ENCODE measurements at places on chromosomes 6 and 20.
A peak's percentile ranks its signal among the peaks of the same experiment; 100 is the strongest.

DNA sequence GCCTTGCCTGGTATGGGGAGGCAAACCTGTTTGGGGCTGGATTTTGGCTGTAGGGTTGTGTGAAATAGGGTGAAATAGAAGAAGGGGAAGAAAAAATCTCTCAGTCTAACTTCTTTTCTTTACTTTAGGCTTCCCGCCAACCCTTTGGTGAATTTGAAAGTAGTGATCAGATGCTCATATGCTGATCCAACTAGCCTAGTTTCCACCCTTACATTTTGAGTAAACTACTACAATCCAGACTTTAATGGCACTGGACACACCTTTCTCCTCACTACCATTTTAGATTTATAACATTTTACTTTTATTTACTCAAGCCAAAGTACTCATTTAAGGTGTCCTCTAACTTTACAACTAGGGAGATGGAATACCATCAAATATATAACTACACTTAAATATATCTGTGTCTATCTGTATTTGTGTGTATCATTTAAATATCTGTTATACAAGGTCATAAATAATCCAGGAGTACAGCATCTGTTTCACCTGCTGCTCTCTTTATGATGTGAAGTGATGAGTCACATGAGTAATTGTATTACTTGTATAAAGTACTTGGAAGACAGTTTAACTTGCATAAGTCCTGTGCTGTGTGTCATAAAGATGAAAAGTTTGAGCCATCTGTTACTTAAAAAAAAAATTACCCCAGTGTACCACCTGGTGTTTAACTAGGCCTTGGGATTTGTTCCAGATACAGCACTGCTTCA, 172.1 kb downstream of the CDKAL1 start:
- no peak for DNase-seq
- H3K36me3 ChIP-seq, result no peaks in the 10 kb centered on the region
- peaks cover 16% of the 10 kb centered on the region for H3K4me1 ChIP-seq
- no peak overlapping the region for H3K4me3 ChIP-seq
- H3K27ac ChIP-seq, result no peak overlapping the region

GRCh38 chr6:106927531-106928398, 46.8 kb downstream of the CD24 start:
- no peaks in the 10 kb centered on the region for H3K27me3 ChIP-seq
- H3K27ac ChIP-seq, result no peak overlapping the region
- no peak overlapping the region for H3K4me3 ChIP-seq

DNA sequence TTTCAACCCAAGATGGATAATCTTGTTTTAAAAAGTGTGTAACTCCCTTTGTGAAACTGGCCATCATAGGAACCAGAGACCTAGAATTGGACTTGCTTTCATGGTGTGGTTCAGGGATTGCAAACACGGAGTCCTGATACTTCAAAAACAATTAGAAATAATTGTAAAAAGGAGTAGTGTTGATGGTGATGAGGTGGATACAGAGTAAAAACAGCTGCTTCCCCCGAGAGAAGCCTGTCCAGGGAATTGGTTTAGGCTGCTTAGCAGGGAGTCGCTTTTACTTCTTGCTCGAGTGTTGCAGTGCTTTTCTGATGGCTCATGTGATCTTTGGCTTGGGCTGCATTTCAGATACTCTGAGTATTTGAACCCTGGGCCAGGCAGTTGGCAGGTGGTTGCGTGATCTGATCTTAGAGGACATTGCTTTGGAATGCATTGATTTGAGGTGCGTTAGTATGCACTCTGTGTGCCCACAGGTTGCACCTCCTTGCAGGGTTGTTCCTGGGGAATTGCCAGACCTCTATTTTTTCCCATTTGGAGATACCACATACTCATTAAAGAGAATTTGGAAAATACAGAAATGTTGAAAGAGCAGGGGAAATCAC, 19.5 kb downstream of the KIF3B start:
- H3K27ac ChIP-seq, result peak overlapping the region; percentile 53
- no peak for DNase-seq
- no peak overlapping the region for H3K4me3 ChIP-seq
- no peaks in the 10 kb centered on the region for H3K27me3 ChIP-seq
- H3K4me1 ChIP-seq, result peaks cover 38% of the 10 kb centered on the region
- H3K36me3 ChIP-seq, result no peaks in the 10 kb centered on the region

DNA sequence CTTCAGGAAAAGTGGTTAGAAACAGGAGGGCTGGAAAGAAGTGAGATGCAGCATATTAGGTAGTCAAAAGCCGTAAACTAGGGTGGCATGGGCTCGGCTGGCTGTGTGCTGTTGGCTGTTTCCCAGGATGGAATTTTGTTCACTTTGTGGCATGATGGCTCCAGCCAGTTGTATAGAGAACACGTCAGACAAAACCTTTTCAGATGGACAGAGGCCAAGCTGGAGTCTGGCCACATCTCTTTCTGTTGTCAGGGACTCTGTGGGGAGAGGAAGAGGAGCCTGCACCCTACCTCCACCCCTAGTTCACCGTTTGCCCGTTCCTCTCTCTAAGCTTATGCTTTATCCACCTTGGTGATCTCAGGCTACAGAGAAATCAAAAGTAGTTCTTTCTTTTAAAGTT, 22.0 kb downstream of the C6orf89 start:
- peaks cover 39% of the 10 kb centered on the region for H3K4me1 ChIP-seq
- no peaks in the 10 kb centered on the region for H3K27me3 ChIP-seq
- DNase-seq, result peak; percentile 68
- peak overlapping the region; percentile 83 for H3K27ac ChIP-seq
- no peak overlapping the region for H3K4me3 ChIP-seq

- H3K4me1 ChIP-seq, result no peaks in the 10 kb centered on the region
- no peaks in the 10 kb centered on the region for H3K36me3 ChIP-seq
- H3K4me3 ChIP-seq, result no peak overlapping the region
- no peaks in the 10 kb centered on the region for H3K27me3 ChIP-seq
- no peak for DNase-seq
These were observed 592.9 kb downstream of the TFAP2B start for GRCh38 chr6:51411496-51412125.

GRCh38 chr6:74213995-74214394, 518.0 kb downstream of the CD109 start:
- no peaks in the 10 kb centered on the region for H3K4me1 ChIP-seq
- no peak overlapping the region for H3K4me3 ChIP-seq
- no peaks in the 10 kb centered on the region for H3K36me3 ChIP-seq
- no peak overlapping the region for H3K27ac ChIP-seq

DNA sequence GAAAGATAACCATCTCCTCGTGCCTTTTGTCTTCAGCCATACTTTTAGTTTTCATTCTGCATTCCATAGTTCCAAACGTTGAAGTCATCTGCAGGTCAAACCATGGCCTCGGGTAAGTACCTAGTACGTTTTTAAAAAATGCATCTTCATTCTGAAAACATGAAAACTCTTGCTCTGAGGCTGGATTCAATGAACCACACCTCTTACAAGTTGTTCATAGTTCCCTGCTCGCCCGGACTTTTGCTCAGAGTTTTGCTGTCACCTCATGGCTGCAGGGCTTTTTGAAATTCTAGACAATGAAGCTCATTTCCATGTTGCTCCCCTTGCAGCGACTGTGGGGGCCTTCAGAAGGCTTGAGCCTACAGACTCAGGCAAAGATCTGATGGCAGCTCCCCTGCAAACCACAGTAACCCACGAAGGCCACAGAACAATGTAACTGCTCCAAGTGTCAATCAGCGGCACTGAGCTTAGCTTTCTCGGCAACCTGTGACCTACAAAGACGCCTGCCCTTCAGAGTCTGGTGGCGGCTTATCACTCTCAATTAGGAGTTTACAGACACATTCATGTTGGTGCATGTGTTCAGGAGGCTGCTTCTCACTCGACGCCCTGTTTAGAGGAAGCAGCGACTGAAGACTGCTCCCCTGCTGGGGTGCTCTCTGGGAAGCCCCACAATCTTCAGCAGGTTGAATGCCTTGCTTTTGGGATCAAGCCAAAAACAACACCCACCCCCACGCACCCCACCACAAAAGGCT, 61.2 kb downstream of the FOXC1 start:
- no peak overlapping the region for H3K4me3 ChIP-seq
- H3K36me3 ChIP-seq, result no peaks in the 10 kb centered on the region
- no peak overlapping the region for H3K27ac ChIP-seq

DNA sequence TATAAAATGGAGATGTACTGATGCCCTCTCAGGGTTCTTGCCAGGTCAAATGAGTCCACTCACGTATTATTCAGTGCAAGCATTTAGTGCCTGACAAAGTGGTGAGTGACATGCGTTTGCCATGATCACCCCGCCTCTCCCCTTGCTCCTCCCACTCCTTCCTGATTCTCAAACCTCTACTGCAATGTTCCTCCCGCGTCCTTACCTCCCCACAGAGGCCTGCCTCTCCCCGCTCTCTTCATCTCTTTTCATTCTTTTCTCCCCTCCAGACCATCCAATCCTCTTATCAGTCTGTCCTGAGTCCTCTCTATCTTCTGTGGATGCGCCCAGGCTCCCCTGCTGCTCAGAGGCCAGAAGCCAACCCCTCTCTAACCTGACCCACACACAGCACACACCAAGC, 40.7 kb downstream of the KCNK5 start:
- H3K4me3 ChIP-seq, result no peak overlapping the region
- H3K27me3 ChIP-seq, result no peaks in the 10 kb centered on the region
- H3K36me3 ChIP-seq, result peaks cover 14% of the 10 kb centered on the region
- H3K27ac ChIP-seq, result no peak overlapping the region
- no peak for DNase-seq

DNA sequence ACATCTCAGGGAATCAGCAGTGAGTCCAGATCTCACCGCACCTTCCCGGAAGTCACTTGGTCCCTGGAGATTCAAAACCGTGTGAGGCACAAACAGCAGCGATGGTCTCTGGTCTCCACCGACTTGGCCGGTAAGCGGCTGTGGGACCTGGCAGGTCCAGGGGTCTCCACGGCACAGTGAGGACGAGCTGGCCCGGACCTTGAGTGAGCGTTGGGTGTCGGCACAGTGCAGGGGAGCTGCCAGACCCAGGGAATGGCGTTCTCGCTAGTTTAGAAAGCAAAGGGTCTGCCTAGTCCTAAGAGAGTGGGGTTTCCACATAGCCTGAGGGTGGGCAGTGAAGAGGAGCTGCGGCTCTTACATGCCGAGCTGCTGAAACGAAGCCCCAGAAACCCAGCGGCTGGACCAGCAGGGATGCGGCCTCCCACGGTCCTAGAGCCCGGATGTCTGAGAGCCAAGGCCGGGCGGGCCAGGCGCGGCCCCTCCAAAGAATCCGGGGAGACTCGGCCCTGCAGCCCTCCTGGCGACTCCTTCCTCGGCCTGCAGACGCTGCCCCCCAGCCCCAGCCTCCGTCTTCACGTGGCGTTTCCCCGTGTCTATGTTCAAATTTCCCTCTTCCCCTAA, 185.0 kb downstream of the ERMARD start:
- no peak overlapping the region for H3K27ac ChIP-seq
- no peaks in the 10 kb centered on the region for H3K36me3 ChIP-seq
- DNase-seq, result no peak
- no peaks in the 10 kb centered on the region for H3K27me3 ChIP-seq
- H3K4me3 ChIP-seq, result no peak overlapping the region

DNA sequence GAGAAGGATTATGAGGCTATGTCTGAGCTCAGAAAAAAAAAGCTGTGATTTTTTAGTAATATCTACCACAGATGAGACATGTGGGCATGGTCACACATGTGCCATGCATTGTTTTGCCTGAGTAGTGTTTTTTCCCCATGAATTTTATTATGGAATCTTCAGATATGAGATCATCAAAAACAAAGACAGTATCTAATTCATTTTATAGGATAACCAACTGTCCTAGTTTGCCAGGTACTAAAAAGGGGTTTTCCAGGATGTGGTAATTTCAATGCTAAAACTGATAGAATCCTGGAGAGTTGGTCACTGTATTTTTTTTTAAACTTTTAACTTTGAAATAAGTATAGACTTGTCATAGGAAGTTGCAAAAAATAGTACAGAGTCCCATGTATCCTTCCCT, 127.4 kb upstream of the MAP3K7 start:
- H3K36me3 ChIP-seq, result no peaks in the 10 kb centered on the region
- H3K27me3 ChIP-seq, result no peaks in the 10 kb centered on the region
- H3K27ac ChIP-seq, result no peak overlapping the region
- DNase-seq, result no peak

DNA sequence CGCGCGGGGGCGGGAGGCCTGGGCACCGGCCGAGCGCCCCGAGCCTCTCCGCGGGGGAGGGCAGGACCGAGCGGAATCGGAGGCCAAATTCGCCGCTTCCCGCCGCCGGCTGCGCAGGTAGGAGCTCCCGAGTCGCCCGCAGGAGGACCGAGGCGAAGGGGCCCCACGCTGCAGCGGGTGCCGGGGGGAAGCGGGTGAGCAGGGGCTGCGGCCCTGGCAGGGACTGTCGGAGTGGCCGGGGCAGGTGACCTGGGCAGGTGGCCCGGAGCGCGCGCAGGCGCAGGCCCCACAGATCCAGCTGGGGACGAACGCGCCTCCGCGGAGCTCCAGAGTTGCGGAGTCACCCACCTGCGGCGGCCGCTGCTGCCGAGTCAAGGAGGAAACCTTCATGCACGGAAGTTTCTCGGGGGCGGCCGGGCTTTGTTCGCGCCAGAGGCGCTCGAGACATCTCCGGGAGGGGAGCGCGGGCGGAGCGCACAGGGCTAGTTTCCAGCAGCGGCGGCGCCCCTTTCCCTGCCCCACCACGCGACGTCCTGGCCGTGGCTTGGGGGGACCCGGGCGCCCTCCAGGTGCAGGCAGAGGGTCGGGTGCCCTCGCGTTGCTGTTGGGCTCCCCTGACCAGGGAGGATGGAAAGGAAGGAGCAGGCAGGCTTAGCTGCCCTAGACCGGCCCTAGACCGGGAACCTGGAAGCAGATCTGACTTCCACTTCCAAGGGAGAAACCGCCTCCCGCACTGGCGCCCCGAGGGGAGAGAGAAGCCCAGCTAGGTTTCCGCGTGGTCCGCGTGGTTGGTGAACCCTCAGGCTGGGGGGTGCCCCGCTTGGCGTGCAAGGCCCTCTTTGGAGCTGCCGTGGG, 590 bp downstream of the SLCO4A1 start:
- peak overlapping the region; percentile 25 for H3K27ac ChIP-seq
- H3K4me3 ChIP-seq, result peak overlapping the region; percentile 31
- H3K4me1 ChIP-seq, result peaks cover 43% of the 10 kb centered on the region
- DNase-seq, result peak; percentile 62
- H3K27me3 ChIP-seq, result peaks cover 7% of the 10 kb centered on the region

GRCh38 chr6:5030596-5031136, 26.8 kb upstream of the RPP40 start:
- H3K27ac ChIP-seq, result no peak overlapping the region
- H3K36me3 ChIP-seq, result no peaks in the 10 kb centered on the region
- H3K27me3 ChIP-seq, result no peaks in the 10 kb centered on the region
- peak; percentile 74 for DNase-seq
- H3K4me3 ChIP-seq, result no peak overlapping the region

- no peaks in the 10 kb centered on the region for H3K27me3 ChIP-seq
- no peak overlapping the region for H3K4me3 ChIP-seq
- H3K36me3 ChIP-seq, result no peaks in the 10 kb centered on the region
- H3K4me1 ChIP-seq, result no peaks in the 10 kb centered on the region
These were observed 25.9 kb upstream of the AHCY start for GRCh38 chr20:34328928-34329677.

GRCh38 chr6:29230666-29231065, 60.0 kb downstream of the OR2J2 start:
- no peak overlapping the region for H3K27ac ChIP-seq
- no peaks in the 10 kb centered on the region for H3K27me3 ChIP-seq
- H3K4me3 ChIP-seq, result no peak overlapping the region
- DNase-seq, result no peak
- H3K36me3 ChIP-seq, result no peaks in the 10 kb centered on the region
- H3K4me1 ChIP-seq, result no peaks in the 10 kb centered on the region

GRCh38 chr20:21432911-21433310, 35.6 kb upstream of the NKX2-4 start:
- H3K4me3 ChIP-seq, result no peak overlapping the region
- no peaks in the 10 kb centered on the region for H3K4me1 ChIP-seq
- no peak overlapping the region for H3K27ac ChIP-seq
- H3K36me3 ChIP-seq, result no peaks in the 10 kb centered on the region
- no peaks in the 10 kb centered on the region for H3K27me3 ChIP-seq
